IPS-NIHi11 (cell line): ENCODE measurements at places on chromosomes 13 and 19.

DNA sequence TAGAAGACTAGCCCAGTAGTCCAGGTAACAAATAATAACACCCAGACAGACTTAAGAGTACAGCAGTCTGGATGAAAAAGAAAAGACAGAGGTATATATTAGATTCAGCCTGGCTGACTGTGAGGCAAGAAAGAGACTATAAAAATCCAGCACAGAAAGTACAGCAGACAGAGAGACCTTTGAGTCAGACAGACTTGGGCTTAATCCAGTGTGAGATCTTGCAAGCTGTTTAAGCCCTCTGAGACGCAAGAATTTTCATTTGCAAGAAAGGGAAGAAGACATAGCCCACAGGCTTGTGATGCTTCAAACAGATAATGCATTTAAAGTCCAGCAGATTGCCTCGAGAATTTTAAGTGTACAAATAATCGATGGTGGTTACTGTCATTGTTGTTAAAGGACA lies 471.4 kb downstream of the LIG4 start:
- no peak for DNase-seq

DNA sequence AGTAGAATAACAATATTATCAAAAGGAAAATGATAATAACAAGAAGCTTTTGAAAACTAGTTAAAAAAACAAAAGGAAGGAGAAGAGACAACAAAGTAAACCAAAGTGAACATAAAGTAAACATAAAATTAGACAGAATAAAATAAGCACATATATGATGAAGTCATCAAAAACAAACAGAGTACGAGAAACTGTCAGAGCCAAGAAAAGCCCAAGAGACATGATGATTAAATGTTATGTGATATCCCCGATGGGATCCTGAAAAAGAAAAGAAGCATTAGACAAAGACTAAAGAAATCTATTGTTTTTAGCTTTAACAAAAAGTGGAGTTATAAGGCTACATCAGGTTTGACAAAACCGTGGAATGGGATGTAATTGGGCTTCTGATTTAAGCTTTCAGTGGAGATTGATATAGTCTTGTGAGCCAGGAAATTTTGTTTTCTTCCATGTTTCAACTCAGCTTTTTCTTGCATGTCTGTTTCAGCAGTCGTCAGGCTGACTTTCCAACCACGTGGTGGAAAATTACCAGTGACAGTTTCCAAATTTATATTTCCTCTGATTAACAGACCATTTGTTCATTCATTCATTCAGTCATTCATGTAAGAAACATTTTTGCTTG lies 64.9 kb downstream of the KL start:
- no peak for DNase-seq

DNA sequence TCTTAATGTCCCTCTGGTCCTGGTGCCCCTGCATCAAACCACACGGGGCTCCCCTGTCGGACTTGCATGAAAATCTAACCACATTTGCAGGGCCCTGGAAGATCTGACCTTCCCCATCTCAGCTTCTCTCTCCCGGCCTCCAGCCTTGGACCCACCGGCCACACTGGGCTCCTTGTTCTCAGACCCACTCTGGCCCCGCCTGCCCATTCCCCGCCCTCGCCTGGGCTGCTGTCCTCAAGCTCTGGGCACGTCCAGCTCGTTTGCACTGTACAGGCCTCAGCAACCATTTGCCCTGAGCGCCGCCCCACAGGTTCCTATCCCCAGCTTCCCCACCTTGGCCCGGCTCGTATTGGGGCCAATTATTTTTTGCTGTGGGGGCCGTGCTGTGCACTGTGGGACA lies 10.5 kb downstream of the MYO9B start:
- no peak for DNase-seq

DNA sequence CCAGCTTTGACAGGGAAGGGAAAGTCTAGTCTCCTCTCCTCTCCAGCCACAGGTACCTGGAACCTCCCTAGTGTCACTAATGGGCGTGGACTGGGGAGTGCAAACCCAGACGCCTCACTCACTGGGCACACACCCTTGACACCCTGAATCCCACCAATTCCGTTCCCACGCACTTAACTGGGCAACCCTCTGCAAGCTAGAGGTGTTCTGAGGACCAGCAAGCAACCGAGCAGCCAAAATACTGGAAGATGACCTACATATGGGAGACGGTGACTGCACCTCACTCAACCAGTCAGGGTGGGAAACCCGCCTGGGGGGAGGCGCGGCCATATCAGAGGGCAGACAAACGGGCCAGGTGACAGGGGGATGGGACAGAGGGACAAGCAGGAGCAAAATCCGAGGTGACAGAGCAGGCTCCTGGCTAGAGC lies 991 bp downstream of the ABHD17A start:
- no peak for DNase-seq

DNA sequence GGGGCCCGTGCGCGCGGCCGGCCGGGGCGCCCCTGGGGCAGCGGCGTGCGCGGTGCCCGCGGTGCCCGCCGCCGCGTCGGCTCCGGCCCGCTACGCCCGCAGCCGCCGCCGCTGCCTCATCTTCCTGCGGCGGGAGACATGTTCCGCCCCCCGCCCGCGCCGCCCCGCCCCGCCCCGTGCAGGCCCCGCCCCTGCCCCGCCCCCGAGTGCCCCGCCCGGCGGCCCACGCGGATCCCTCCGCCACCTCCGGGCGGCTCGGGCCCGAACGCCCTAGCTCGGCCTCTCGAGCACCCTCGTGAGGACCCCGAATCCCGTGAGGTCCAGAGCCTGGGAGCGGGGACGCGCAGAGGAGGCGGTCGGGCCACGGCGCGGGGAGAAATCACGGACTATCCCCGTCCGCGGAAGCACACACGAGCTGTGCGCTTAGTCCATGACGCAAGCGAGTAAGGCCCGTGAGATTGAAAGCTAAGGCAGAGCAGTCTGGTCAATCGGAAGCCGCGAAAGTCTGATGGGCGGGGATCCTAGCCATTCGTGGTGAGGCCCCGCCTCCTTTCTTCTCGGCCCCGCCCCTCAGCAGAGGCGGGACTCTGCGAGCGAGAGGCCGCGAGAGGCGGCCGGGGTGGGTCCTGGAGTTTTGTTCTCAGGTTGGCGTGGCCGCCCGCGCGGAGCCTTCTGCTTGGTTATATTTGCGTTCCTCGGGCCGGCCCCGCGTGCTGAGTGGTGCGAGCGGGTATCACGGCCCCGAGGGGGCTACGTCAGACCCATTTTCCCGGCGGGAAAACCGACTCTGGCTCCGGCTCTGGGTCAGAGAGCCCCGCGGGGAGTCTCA lies at the start of gene TCF3:
TCF3 (minus strand) TSS at position 145 of the 829 bp plus-strand sequence. CDS start 2,367 bp downstream, outside the sequence.
- DNase-seq: peak; percentile 96

DNA sequence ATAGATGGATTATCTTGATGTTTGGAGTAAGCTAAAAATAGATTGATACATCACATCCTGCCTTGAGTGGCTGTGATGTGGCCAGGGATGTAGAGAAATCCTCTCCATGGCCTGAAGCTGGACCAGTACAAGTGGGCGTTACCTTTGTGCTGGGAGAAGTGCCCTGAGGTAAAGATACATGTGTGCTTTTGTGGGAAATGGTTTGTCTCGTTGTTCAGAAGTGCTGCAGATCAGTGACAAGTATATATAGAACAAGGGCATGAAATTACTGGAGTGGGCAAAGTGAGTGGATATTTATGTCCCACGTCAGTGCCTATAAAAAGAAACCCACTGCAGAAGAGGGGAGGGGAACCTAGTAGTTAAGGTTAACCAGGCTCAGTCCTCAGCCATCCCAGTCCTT lies 12.2 kb upstream of the ZNF304 start:
- DNase-seq: no peak

- DNase-seq: peak; percentile 10
These were observed 5.5 kb downstream of the ARRDC5 start for GRCh38 chr19:4897146-4897545.

DNA sequence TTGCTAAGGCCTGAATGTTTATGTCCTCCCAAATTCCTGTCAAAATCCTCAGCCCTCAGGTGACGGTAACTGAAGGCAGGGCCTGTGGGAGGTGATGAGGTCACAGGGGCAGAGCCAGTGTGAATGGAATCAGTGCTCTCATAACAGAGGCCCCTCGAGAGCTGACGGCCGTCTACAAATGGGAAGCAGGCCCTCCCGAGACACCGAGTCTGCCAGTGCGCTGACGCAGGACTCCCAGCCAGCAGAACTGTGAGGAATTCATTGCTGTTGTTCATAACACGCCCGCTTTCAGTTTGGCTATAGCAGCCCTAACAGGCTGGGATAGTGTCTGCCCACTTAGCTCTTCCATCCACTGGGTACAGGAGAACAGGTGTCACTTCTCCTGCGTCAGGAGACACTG lies 41.2 kb downstream of the CARS2 start:
- no peak for DNase-seq

GRCh38 chr19:41641879-41642485 lies 15.1 kb upstream of the CEACAM4 start:
- DNase-seq: peak; percentile 80

DNA sequence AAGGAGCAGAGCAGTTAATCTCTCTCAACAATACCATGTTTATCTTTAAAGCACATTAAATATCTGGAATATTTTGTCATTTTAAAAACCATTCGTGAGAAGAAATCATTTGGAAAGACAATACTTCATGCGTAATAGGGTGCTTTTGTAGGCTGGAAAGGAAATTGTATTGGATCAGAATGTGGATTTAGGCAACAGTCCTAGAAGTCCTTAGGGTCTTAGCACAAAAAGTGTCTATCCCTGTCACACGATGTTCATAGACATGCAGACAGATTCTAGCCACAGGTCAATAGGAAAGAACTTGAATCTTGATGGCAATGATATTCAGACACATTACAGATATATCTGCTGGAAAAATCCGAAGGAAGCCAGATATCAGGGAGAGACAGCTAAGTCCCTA lies 156.0 kb downstream of the KCTD12 start:
- DNase-seq: no peak
